ENCODE measurements at places on chromosomes 1 and 21.

- DNase-seq: no peak
Observed at GRCh38 chr1:9374748-9375341, 82.2 kb downstream of the SPSB1 start.

DNA sequence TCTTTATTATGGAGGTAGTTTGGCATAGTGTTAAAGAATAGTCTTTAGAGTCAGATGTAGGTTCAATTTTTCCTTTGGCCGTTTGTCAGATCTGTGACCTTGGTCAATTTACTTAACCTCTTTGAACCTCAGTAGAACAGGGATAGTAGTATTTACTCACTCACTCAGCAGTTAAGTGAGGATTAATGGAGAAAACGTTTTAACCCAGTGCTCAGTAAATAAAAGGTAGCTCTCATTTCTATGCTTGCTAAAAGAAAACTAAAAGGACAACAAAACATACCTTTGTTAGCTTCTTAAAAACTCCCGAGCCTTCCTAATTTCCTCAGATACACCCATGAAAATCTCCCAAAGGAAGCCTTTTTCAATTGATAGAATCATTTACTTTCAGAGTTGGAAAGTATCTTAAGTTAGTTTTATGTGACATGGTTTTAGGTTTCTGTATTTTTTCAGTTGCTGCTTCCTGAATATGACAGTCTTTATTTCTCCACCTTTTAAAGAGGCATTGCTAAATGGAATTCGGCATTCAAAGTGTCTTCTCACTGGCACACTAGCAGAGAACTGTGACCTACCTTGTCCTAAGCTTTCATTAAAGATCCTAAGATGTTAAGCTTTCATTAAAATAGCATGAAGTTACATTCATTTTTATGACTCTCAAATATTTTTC, 7.8 kb downstream of the ABCD3 start:
- DNase-seq: no peak

DNA sequence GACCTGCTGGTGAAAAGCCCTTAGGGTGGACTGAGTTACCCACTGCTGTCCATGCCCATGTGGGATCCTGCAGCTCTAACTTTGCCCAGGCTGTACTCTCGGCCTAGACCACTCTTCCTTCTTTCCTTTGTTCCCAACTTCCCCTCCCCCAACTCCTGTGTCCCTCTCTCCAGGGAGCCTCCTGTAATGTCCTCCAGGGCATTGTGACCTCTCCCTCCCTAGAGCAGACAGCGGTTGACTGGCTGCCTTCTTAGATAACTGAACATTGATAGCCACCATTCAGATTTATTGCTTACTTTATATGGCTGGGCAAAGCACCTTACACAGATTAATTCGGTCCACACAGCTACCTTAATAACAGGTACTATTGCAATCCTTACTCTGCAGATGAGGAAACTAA, 5.0 kb downstream of the RUNX1 start:
- DNase-seq: no peak

GRCh38 chr1:36908096-36908495, 126.2 kb downstream of the GRIK3 start:
- no peak for DNase-seq

GRCh38 chr1:117783606-117784396, 145.6 kb downstream of the GDAP2 start:
- no peak for DNase-seq

- DNase-seq: no peak
Observed at GRCh38 chr1:10825592-10825991, 29.1 kb upstream of the CASZ1 start.

DNA sequence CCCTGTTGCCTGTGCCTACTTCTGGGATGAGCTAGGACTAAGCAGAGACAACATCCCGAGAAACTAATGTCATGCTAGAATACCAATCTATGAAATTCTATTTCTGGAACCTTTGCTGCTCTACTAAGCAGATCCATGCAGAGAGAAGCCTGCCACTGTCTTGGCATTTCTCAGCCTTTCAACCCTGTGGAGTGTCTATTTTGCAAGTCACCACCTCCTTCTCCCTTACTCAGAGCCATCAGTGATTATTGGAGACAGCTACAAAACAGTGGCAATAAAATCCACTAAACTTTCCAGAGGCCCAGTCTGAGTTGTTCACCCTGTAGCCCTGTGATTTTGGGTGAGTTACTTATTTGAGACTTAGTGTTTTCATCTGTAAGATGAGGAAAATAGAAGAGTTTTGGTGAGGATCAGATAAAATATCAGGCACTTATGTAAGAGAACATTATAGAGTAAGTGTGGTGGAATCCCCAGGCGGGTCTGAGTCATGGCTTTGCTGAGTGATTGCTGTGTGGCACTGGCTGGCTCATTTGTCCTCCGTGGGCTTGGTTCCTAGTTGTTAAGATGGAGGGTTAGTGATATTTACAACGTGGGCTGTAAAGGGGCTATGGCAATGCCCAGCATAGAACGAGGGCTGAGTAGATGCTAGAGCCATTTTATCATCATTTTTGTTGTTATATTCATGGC, 61.1 kb downstream of the FMN2 start:
- no peak for DNase-seq

DNA sequence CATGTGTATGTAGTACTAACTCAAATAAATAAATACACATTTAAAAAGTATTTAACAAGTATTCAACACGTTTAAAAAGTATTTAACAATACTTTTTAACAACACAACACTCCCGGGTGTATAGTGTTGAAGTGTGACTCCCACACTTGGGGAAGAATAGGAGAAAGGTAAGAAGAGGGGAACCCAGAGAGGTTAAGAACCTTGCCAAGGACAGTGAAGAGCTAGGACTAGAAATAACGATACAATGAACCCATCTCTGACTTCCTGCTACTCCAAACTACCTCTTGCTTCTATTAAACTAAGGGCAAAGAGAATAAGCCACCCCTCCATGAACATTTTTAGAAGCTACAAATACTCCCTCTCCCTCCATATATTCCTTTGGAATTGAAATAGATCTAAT, 1.7 kb upstream of the GFI1 start:
- no peak for DNase-seq

- no peak for DNase-seq
Observed at GRCh38 chr1:116242741-116243140, 130.3 kb upstream of the ATP1A1 start.

DNA sequence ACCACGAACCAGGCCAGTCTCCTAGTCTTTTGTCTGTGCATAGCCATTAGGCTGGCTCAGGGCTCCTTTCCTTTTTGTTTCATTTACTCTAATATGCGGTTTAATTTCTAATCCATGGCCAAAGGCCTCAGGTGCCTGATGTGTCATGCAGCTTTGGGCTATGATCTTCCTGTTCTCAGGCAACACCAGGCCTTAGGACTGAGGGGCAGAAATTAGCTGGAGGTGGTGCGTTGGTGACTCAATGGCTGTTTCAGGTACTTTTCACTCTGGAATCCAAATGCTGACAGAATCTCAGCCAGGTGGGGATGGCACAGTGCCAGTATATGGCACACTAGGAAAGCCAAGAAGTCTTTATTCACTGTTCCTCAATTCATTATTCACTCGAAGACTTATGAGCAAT, 105.3 kb downstream of the CACNA1E start:
- no peak for DNase-seq
